ENCODE measurements at places on chromosomes 7 and 10. TPM values are rescaled to one million over a fixed set of nuclear protein-coding genes. Genes with fewer than 3 reads are reported as not detected.
A peak's percentile ranks its signal among the peaks of the same experiment; 100 is the strongest.

- DNase-seq: no peak
Measured at GRCh38 chr7:40298421-40298820, 163.6 kb downstream of the SUGCT start.

DNA sequence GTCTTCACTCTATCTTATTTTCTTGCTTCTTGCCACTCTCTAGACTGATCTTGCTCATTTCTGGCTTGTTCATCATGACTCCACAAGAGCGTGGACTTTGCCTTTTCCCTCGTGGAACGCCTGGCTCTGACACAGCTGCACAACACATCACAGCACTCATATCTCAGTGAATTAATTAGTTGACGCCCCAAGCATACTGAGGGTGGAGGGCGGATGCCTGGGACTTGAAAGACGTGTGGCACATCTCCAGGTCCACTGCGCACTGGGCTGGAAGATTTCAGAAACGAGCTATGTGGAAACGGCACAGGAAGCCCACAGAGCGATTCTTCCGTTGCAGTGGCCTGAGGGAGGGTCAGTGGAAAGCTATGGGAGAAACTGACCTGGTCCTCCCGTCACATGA, 23.6 kb upstream of the PLEKHA1 start:
- no peak for DNase-seq

The GRID2IP gene
- not detected for total RNA-seq

The PRSS2 gene
- total RNA-seq: not detected

DNA sequence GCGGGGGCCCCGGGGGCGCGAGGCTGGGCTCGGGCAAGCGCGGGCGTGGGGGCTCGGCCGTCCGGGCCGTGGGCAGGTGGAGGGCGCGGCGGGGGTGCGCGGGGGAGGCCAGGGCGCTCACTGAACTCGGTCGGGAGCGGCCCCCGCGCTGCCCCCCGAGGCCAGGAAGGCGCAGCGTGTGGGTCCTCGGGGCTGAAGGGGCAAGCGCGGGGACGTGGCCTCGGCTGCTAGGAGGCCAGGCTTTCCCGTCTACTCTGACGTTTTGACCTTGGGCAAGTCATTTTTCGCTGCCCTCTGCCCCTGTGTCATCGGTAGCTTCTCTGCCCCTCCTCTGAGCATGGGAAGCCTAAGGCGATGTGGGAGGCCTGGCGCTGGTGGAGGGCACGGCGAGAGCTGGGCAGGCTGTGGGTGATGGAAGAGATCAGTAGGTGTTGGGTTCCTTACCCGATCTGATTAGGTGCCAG, 441 bp downstream of the FBH1 start:
- no peak for DNase-seq

- DNase-seq: peak; percentile 69
Measured at GRCh38 chr10:63699785-63700613, 178.8 kb downstream of the REEP3 start.

DNA sequence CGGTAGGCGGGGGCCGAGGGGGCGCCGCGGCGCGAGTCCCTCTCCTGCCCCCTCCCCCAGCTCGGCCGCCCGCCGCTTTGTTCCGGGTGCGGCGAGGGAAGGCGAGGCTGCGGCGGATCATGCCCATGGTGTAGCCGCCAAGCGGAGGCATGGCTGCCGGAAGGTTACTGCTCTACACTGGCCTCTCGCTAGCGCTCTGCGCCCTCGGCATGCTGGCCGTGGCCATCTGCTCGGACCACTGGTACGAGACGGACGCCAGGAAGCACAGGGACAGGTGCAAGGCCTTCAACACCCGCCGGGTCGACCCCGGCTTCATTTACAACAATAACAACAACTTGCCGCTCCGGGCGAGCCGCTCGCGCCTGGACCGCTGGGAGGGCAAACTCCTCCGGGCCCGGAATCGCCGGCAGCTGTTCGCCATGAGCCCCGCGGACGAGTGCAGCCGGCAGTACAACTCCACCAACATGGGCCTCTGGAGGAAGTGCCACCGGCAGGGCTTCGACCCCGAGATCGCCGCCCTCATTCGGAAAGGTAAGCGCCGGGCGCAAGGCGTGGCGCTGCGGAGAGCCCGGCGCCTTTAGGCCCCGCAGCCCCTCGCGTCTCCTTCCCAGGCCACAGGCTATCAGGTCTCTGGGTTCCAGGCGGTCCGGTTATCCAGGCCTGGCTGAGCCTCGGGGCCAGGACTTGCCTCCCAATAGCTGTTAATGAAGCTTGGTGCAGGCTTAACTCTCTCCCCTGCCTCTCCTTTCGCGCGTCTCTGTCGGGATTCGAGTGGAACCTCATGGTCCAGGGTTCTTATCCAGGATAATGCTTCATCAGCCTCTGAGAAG, 513 bp downstream of the TMEM178B start:
- peak; percentile 60 for DNase-seq

DNA sequence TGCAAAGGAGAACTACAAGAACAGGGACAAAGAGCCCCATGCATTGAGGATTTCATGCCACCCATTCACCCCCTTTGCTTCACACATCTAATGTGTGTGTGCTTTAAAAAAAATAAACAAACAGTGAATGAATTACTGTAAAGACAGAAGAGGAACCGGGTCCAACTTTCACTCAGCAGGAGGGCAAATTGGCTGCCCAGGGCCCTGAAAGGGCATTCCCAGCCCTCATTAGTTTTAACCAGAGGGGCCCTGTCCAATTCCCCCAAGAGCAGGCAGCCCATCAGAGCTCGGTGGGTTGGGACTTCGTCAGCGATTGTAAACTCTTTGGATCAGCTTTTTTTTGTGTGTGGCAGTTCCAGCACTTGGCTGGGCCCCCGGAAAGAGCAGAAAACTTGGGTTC, 73.6 kb upstream of the PDZD8 start:
- DNase-seq: no peak

GRCh38 chr7:151869455-151869854, 7.5 kb downstream of the PRKAG2 start:
- DNase-seq: no peak

- DNase-seq: no peak
Measured at GRCh38 chr7:112476390-112477052, 4.3 kb upstream of the LSMEM1 start.

The LRRD1 gene
- not detected for total RNA-seq

DNA sequence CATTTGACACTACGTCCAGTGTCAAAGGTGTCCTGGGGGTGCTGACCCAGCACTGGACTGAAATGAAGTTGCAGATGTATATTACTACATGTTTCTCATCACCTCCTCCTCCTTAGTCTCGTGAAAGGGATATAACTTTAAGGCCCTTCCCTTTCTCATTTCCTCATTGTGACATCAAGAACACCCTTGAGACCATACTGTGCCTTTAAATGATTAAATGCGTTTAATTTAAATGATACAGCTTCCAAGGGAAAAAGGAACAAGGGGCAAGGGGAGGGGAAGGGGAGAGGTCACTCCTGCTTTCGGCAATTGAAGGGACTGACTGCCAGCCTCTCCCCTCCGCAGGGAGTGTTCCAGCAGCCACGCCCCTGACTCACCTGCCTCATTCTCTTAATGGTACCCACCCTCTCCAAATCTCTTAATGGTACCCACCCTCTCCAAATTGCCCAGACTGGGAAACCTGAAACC, 80.5 kb upstream of the KMT2E start:
- no peak for DNase-seq

The ELFN1 gene
- not detected for total RNA-seq

The PHKG1 gene
- 1.3 TPM for total RNA-seq

- no peak for DNase-seq
Measured at GRCh38 chr10:68816796-68817412, 10.4 kb upstream of the STOX1 start.

The ZSWIM8 gene
- 22.8 TPM for total RNA-seq

- no peak for DNase-seq
Measured at GRCh38 chr10:122190176-122190943, 80.7 kb upstream of the BTBD16 start.

DNA sequence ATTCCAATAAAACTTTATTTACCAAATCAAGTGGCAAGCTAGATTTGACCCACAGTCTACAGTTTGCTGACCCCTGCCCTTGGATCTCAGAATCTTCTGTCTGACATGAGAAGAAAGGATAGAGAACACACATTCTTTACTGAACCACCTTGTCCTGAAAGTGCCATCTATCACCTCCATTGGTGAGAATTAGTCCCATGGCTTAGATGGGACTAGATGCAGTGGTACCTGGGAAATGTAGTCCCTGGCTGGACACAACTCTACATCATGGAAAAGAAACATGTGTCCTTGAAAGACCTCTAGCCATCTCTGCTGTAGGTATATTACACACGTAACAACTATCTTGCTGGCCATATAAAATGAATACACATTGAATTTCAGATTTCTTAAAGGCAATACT, 336.2 kb downstream of the LHFPL3 start:
- no peak for DNase-seq

- peak; percentile 34 for DNase-seq
Measured at GRCh38 chr10:110481919-110482318, 15.8 kb upstream of the DUSP5 start.

GRCh38 chr7:51022821-51023220, 240.1 kb upstream of the GRB10 start:
- DNase-seq: no peak

DNA sequence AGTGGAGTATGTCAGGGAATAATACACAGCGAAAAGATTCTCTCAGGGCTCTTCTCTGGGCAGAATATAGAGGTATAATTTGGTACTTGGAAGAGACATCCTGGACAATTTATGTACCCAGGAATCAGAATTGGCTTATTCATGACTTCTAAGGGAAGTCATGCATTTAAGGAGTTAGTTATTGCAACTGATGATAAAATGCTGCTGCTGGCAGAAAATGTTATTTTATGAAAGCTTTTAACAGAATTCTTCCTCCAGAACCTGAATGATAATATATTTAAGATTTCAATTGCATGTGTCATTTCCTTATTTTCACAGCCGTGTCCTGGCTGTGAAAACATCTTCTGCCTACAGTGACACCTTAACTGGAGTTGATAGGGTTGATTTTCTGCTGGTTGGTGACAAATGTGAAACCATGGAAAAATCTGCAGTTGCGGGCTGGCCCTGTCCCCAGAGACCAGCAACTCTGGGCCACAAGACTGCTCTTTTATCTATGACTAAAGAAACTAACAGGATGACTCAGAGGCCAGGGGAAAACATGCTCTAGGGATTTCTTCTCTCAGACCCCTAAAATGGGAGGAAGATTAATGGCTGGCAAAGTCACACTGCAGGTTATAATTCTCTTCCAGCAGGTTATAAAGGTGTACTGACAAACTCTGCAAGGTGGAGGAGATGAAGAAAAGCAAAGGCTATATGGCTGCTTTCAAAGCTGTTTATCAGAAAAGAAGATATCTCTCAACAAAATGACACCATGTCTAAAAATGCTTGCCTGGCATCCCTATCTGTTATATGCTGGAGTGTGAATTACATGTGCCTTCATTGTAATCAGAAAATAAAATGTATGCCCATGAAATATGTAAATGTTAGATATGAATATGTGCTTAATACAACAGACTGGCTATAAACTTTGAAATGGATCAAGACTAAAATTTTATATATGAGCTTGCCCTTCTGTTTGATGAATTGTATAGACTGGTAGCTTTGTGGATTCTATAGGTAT, 12.1 kb upstream of the TRUB1 start:
- peak; percentile 95 for DNase-seq

The TOMM7 gene
- total RNA-seq: 274 TPM

The OPALIN gene
- total RNA-seq: not detected

GRCh38 chr10:44935201-44935965, 24.2 kb upstream of the RASSF4 start:
- DNase-seq: peak; percentile 64

DNA sequence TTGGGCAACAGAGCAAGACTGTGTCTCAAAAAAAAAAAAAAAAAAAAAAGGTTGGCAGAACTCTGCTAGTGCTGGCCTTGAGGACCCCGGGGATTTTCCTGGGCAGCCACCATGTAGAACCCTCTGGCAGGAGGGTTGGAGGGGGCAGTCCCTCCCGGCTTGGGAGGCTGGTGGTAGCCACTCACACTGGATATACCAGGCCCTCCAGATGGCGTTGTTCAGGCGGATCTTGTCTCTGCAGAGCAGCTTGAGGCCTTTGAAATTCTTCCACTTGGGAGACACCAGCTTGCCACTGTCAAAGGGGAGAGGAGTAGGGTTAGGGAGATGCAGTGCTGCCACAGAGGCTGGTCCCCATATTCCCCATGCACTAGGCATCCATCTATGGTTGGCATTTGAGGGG, 8.4 kb downstream of the MLXIPL start:
- DNase-seq: no peak

The MCU gene
- total RNA-seq: 115 TPM

The POLR3A gene
- 12.8 TPM for total RNA-seq

The ACTL6B gene
- not detected for total RNA-seq

DNA sequence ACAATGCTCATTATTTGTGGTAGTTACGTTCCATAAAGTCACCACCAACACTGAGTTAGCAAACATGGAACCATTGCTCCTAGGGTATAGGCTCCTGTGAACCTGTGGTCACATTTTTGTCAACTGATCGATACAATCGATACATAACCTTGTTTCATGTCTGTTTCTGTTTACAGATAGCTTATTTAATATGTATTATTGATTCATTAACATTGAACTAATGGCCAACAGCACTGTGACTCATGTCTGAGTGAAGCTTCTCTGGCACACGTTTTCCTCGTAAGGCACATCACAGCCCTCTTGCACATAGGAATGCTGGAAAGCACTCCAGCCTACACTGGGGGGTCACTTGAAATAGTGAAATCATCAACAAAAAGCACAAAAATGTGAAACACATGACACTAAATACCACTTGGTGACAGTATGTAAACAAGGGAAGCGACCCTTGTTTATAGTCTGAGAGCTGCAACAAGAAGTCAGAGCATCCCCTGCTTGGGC, 27.0 kb downstream of the GHRHR start:
- no peak for DNase-seq

The TMEM225B gene
- total RNA-seq: not detected

The OR2A7 gene
- not detected for total RNA-seq

The ANKRD7 gene
- total RNA-seq: 4.0 TPM

The AGBL3 gene
- total RNA-seq: 0.81 TPM

The CRPPA gene
- total RNA-seq: 2.0 TPM

DNA sequence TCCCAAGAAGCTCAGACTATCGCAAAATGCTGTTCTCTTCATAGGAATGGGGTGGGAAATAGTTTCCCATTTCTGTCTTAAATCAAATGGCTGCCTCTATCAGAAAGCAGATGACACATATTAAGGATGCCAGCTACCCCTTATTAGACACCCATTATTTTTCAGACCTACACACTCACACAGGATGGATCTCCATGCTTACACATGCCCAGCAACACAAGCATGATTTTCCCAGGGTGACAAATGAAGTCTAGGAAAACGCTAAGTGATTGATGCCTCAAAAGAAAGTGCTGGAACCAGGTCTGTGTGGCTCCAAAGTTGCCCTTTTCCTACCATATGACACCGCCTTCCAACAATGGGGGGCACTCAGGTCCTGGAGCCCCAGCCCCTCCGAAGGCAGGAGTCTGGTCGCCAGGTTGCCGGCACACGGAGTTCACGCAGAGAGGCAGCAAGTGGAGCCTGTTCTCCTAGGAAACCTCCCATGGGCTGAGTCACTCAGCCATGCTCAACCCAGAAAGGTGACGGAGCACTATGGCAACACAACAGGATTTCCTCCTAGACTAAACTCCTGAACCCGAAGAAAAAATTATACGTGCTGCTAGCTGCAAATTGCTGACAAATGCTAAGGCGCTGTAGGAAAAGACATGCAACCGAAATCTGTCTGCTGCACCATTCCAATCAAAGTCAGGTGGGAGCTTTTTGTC, 19.8 kb downstream of the VOPP1 start:
- peak; percentile 89 for DNase-seq
